ENCODE measurements at places on chromosomes 13 and 19.

DNA sequence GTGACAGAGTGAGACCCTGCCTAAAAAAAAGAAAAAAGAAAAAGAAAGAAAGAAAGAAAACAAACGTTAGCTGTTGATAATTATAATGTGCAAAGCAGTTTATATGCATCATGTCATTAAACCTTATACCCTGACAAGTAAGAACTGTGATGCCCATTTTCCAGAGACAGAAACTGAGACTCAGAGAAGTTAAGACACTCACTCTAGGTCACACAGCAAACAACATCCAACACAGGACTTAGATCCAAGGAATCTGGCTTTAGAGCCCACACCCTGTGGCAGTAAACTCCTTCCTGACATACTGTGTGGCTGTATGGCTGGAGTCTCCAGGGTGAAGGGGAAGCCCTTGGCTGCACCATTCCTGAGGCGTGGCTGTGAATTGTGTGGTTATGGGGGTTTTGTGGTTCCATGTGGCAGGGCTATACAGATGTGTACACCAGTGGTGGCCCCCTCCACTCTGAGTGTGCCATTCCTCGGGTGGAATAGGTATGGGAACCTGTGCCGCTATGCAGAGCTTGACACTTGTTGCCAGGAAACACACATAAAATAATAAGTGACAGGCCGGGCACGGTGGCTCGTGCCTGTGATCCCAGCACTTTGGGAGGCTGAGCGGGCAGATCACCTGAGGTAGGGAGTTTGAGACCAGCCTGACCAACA is 15.6 kb downstream of the AXL start:
- no peak for DNase-seq

DNA sequence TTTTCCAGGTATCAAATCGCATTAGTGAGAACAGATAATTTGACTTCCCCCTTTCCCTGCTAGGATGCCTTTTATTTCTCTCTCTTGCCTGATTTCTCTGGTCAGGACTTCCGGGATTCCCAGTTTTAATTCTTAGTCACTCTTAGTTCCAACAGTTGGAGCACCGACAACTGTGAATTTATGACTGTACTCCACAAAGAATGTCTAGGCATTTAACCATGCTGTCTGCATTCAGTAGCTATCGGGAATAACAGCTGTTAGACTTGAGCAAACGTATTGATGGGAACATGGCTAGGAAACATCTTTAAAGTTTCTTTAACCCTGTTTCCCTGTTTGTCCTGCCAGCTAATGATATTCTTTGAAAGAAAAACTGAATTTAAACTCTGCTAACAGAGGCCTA is 14.1 kb upstream of the SPACA7 start:
- DNase-seq, result no peak

- DNase-seq, result no peak
Measured at GRCh38 chr13:112443191-112443994, 67.2 kb downstream of the SPACA7 start.

- DNase-seq, result no peak
Measured at GRCh38 chr13:109699628-109700071, 86.7 kb downstream of the IRS2 start.

DNA sequence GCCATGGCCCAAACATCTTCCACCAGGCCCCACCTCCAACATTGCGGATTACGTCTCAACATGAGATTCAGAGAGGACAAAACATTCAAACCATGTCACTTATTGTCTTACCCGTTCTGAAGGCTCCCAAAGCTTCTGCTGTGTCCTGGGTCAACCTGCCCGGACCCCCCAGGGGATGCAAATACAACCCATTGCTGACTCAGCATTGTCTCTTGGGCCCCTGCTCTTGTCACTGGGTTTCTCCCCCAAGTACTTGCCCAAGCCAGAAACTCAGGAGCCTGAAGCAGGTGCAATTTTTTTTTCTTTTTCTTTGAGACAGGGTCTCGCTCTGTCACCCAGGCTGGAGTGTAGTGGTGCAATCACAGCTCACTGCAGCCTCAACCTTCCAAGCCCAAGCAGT is 144.5 kb downstream of the KCTD15 start:
- DNase-seq, result no peak

- DNase-seq, result no peak
Measured at GRCh38 chr13:77360032-77360685, 33.3 kb upstream of the MYCBP2 start.

DNA sequence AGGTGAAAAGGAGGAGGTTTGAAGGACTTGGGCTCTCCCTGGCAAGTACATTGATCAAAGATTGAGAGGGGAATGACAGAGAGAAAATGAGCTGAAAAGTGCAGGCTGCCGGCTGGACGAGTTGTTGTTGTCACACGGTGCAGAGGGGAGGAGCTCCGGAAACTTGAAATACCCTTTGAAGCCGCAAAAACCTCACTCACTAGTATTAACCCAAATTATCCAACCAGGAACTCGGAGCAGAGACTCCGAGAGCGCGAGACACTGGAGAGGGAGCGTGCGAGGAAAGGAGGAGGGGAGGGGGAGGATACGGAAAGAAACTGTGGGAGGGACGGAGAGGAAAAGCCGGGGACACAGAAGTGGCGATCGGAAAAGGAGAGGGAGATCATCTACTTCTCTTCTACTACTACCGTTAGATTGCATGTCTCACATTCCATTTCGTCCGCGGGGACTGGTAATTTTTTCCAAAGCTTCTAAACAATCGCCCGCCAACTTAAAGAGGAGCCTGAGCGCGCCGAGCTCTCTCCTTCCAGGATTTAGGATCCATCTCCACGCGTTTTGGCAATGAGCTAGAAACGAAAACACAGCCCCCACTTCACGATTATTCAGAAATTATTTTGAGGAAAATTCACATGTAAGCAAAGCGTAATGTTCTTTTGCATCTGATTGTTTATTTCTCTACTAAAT is at the start of gene DACH1:
TSS of gene DACH1 (minus strand) at position 74 of the 684 bp plus-strand sequence.
- no peak for DNase-seq

DNA sequence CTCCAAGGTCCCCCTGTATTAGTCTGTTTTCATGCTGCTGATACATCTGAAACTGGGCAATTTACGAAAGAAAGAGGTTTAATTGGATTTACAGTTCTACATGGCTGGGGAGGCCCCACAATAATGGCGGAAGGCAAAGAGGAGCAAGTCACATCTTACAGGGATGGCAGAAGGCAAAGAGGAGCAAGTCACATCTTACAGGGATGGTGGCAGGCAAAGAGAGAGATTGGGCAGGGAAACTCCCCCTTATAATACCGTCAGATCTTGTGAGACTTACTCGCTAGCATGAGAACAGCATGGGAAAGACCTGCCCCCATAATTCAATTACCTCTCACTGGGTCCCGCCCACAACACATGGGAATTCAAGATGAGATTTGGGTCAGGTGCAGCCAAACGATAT is 50.0 kb upstream of the FARP1 start:
- DNase-seq, result no peak

All from stimulated activated CD8-positive, alpha-beta memory T cell treated with anti-CD3 and anti-CD28 coated beads, Interleukin-15, amount 100 ng/mL, for 1 hour (primary cell).